Fibroblast of skin of back (primary cell): ENCODE measurements at places on chromosomes 6 and 20.
A peak's percentile ranks its signal among the peaks of the same experiment; 100 is the strongest.

- DNase-seq = no peak
Observed at GRCh38 chr20:3405139-3405538, 2.3 kb downstream of the DNAAF9 start.

- no peak for DNase-seq
Observed at GRCh38 chr6:157433678-157434081, 52.7 kb downstream of the ZDHHC14 start.

DNA sequence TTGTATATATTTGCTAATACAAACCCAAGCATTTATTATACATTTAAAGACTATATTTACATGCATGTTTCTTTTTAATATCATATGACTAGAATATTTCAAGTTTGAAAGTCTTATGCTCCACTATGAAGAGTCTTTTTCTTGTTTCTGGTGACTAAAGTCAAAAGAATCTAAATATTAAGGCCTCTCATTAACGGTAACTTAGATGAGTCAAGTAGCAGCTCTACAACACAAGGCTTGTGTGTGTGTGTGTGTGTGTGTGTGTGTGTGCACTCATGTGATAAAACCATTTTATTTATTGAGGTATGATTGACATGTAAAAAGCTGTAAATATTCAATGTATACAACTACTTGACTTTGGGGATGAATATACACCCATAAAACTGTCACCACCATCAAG lies 275.6 kb downstream of the TFAP2B start:
- DNase-seq = no peak

DNA sequence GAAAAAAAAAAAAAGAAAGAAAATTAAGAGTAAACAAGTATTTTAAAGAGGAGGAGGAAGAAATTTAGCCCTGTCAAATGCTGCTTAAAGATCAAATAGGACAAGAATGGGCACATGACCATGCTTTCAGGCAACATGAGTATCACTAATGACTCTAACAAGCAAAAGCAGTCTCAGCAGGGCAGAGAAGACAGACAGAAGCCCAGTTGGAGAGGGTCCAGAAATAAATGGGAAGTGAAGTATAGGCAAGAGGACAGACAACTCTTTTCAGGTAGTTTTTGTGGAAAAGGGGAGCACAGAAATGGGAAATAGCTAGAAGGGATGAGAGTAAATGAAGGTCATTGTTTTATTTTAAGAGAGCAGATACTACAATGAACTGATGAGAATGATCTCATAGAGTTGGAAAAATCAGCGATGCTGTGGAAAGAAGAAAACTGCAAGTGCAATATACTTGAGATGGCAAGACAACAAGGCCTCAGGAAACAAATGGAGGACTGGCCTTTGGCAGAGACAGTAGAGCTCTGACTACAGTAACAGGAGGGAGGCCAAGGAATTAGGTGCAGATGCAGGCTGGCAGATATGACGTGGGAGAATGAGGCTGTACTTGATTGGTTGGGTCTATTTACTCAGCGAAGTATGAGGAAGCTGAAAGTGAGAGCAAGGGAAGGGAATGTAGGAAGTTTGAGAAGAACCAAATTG lies 40.3 kb downstream of the KIF6 start:
- DNase-seq = peak; percentile 65

DNA sequence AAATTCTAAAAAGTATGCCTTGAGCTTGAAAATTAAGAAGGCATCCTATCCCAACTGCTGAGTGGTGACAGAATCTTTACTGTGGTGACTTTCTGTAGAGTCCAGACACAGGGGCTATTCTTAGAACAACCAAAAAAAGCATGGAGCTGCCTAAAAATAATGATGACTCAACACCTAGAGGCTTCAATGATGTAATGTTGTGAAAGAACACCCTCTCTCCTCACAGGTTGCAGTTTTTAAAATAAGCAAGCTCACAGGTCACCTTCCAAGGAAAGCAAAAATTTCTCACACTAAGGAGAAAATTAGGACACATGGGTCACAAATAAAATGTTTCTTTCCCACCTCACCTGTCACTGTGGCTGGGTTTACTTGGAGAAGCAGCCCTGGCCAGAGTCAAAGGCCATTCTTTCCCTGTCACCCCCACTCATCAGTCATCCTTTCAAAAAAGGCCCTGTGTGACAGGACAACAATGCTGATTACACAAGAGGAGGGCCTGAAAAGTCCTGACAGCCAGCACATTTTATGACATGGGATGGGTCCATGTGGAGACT lies 53.5 kb downstream of the RCAN2 start:
- peak; percentile 73 for DNase-seq

- peak; percentile 89 for DNase-seq
Observed at GRCh38 chr20:62875419-62876361, 14.1 kb upstream of the TCFL5 start.

DNA sequence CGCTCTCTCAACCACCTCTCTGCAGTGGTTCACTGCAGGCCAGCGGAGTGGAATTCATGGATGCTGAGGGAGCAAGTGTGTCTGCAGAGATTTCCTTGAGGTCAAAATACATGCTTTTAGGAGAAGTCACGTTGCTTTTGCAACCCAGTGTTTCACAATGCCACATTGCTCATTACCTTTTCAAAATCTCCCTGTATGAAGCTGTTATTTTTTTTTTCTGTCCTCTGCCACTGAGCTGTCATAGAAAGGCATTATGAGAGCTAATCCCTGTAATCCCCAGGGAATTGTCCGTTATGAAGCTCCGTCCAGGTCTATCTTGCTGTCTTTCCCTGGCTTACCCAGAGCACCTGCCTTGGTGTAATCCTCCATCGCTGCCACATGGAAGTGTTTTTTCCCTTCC lies 60.5 kb upstream of the SLC22A23 start:
- peak; percentile 94 for DNase-seq

DNA sequence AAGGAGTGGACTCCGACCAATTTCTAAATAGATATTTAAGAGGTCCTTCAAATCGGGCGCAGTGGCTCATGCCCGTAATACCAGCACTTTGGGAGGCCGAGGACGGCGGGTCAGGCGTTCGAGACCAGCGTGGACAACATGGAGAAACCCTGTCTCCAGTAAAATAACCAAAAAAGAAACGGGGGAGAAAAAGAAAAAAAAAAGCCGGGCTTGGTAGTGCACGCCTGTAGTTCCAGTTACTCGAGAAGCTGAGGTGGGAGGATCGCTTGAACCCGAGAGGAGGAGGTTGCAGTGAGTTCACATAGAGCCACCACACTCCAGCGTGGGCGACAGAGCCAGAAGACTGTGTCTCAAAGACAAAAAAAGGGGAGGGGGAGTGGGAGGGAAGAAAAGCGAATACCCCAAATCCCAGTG lies 53.3 kb upstream of the HFE start:
- DNase-seq = no peak

- no peak for DNase-seq
Observed at GRCh38 chr20:9088556-9088955, 19.7 kb downstream of the PLCB4 start.

DNA sequence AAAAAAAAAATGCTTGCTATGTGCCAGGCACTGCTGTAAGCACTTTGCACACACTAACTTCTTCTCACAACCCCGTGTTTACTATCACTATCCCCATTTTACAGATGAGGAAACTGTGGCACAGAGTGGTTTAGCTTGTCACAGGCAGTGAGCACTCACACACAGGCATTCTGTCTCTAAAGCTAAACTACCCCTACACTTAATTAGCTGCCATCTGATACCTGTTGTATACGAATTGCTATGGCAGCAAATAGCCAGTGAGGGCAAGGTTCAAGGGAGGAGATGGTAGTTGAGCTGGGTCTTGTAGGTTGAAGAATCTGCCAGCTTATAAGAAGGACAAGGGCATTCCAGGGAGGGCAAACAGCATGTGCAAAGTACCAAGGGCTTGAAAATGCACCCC lies 5.2 kb downstream of the TNNC2 start:
- no peak for DNase-seq

GRCh38 chr20:23340524-23340923 lies 10.1 kb upstream of the NXT1 start:
- peak; percentile 63 for DNase-seq

- no peak for DNase-seq
Observed at GRCh38 chr6:389143-389542, 2.4 kb upstream of the IRF4 start.

- no peak for DNase-seq
Observed at GRCh38 chr20:7399575-7399974, 540.7 kb downstream of the HAO1 start.

DNA sequence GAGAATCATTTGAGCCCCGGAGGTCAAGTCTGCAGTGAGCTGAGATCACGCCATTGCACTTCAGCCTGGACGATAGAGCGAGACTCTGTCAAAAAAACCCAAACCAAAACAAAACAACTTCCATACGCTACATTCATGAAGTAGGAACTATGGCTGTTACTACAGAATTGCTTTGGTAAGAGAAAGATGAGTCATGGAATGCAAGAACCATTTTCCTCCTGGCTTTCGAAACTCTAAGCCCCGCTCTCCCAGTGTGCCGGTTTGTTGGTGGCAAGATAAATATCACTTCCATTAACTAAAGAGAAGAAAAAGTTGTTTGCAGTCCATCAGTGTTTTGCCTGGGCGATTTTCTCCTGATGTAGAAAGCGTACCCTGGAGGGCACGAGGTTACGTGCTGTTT lies 61.3 kb downstream of the ZDHHC14 start:
- peak; percentile 65 for DNase-seq

GRCh38 chr6:102981490-102982015 lies 1588.0 kb downstream of the GRIK2 start:
- no peak for DNase-seq

- no peak for DNase-seq
Observed at GRCh38 chr20:51914758-51915157, 112.4 kb upstream of the SALL4 start.

DNA sequence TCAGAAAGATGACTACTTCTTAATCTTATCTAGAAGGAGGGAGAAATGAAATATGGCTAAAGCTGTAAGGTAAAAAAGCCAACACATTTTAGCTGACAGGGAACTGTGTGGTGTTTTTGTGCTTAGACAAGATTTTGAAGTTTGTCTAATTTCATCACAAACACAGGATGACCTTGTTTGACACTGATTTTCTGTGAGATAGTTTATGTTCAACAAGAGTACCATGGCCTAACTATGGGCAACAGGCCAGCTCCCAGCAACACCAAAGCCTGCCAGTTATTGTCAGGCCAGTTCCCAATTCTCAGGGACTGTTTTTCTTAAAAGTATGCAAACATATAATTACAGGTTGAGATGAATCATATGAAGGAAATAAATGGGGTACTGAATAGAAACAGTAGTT lies 5.5 kb upstream of the ABCF1 start:
- DNase-seq = no peak

- DNase-seq = peak; percentile 16
Observed at GRCh38 chr20:24949756-24950127, 673 bp downstream of the CST7 start.

DNA sequence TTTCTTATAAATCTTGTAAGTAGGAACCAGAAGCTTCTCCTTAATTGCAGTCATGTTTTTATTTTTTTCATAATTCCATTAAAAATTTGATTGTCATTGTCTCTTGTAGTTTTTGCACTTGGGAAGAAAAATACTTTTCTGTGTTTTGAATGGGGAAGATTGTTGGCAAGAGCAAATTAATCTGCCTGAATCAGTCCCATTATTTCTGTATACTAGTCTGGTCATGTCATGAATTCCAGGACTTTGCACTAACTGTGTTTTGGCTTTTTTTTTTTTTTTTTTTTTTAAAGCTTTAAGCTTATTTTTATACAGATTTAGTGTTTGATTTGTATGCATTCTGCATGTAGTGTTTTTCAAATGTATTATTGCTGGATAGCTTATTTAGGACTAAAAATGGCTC lies 47.6 kb downstream of the RALGAPB start:
- no peak for DNase-seq

DNA sequence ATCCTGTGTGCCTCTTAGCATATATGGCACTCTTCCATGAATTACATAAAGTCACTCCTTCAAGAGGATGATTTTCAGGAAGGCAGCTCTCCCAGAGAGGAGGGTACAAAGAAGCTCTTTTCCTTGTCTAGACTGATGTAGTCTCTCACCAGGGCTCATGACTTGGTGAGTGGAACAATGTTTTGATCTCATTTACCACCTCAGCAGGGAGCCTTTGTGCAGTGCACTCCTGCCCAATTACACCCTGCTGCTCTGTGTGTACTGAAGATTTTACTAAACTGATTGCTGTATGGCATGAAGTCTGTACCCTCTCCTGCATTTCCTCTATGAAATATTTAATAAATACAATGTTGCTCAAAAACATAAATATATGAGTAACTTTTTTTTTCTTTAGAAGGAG lies 598.3 kb upstream of the HS3ST5 start:
- no peak for DNase-seq

GRCh38 chr6:89475634-89476033 lies 42.7 kb downstream of the ANKRD6 start:
- peak; percentile 46 for DNase-seq

GRCh38 chr6:506508-506907 lies 115.0 kb downstream of the IRF4 start:
- no peak for DNase-seq

GRCh38 chr6:2960935-2961334 lies 10.4 kb downstream of the SERPINB6 start:
- no peak for DNase-seq

GRCh38 chr6:150167479-150167873 lies 24.6 kb downstream of the PPP1R14C start:
- no peak for DNase-seq

GRCh38 chr6:20286968-20287565 lies 74.8 kb upstream of the MBOAT1 start:
- no peak for DNase-seq

DNA sequence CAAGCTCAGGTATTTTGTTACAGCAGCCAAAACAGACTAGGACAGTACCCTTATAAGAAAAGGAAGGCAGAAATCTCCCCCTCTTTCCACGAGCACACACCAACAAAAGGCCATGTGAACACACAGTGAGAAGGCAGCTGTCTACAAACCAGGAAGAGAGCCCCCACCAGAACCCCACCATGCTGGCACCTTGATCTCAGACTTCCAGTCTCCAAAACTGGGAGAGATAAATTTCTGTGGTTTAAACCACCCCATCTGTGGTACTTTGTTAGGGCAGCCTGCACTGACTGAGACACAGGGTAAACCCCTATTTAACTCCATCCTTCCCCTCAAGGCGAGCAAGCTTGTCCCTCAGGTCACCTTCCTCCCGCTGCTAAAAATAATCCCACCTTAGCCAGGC lies 475.8 kb upstream of the JARID2 start:
- DNase-seq = no peak

GRCh38 chr6:129620234-129620610 lies 89.8 kb downstream of the ARHGAP18 start:
- DNase-seq = no peak
